ENCODE measurements at places on chromosomes 16 and 17.

- DNase-seq = no peak
These were observed 564.0 kb downstream of the MAF start for GRCh38 chr16:79036541-79036940.

- DNase-seq = no peak
These were observed 29.9 kb upstream of the CHMP6 start for GRCh38 chr17:80961541-80962330.

DNA sequence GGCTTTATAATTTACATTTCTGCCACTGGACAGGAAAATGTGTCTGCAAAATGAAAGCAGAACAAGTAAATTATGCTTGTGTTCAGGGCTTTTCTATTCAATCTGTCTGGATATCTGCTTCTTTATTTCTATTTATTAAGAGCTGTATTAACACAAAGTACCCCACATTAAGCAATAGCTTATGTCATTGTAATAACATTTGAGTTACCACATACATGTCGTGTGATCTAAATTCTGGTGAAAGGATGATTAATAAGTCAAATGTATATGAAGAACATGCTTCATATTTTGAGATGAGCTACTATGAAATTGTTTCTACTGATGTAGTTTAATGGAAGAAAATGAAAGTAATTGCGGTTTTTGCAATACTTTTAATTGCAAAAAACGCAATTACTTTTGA, 238.2 kb downstream of the KCNJ2 start:
- no peak for DNase-seq

GRCh38 chr17:39631403-39631802, 4.7 kb downstream of the PPP1R1B start:
- DNase-seq = no peak

GRCh38 chr17:27977751-27978688, 64.5 kb upstream of the NLK start:
- DNase-seq = no peak

- no peak for DNase-seq
These were observed 7.5 kb downstream of the SRSF1 start for GRCh38 chr17:57999496-58000017.

DNA sequence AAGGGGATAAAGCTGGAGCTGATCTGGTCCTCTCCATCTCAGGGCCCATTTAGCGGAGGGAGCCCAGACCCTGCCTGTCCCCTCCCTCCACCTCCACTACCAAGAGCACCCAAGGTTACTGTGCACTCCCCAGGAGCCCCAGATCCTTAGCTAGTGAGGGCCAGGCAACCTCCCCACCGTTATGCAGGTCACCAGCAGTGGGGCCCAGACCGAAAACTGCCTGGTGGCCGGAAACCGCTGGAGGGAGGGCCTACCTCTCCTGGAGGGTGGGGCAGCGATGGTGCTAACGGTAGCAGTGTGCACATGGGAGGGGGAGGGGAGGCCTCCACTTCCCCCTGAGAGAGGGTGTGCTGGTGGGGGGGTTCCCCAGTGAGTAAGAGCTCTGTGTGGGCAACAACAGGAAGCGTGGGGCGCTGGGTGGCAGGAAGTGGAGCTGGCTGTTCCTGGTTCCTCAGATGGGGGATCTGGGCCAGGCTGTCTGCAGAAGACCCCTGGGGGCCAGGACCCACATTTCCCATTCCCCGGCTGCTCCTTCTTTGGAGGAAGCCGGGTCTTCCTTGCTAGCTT, 4.4 kb downstream of the FMNL1 start:
- no peak for DNase-seq

DNA sequence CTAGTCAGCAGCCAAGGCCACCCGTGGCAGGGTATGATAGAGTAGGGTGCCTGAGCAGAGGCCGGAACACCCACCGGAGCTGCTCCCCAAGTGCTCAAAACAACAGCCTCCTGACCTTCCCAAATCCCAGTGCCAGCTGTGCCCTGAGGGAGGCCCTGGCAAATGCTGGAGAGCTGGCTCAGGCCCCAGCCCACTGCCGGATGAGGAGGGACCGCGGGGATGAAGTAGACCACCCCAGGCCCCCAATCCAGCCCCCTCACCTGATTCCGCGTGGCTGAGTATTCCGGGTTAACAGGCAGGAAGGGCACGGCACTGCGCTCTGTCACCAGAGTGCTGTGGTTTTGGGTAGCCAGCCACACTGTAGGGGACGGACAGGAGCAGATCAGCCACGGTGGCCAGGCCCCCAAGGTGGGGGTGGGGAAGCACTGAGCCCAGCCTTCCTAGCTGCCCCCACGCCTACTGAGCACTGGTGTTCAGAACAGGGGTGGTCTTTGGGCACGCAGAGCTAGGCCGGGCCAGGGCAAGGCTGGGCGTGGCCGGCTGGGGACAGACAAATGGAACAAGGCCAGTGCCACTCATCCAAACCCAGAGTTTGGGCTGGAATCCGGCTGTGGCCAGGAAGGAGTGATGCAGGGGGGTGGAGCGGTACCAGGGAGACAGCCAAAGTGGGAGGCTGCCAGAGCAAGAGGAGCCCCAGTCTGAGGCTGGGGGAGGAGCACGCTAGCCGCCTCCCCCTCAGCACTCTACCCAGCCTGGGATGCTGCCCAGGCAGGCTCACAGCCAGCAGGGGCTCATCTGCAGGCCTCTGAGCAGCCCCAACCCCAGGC, 9.1 kb downstream of the TP53I13 start:
- no peak for DNase-seq

DNA sequence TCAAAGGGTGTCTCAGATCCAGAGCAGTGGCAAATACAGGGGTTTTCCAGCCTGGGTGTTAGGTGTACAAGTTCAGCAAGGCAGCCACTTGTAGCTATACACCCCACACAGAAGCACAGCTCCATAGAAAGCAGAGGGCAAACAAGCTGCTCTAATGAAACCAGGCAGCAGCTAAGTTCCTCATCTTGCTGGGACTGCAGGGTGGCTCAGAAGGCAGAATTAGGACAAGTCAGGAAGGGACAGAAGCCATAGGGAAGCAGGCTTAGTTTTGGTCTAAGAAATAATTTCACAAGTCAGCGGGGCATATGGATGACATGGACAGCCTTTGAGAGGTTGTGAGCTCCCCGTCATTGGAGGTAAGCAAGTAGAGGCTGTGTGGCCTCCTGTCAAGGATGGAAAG, 23.7 kb downstream of the CNGB1 start:
- no peak for DNase-seq

- DNase-seq = no peak
These were observed 247.8 kb downstream of the ENGASE start for GRCh38 chr17:79322211-79323123.

Data from GOT3 (cell line).